Fibroblast of gingiva (primary cell): ENCODE measurements at places on chromosomes 11 and 22.

DNA sequence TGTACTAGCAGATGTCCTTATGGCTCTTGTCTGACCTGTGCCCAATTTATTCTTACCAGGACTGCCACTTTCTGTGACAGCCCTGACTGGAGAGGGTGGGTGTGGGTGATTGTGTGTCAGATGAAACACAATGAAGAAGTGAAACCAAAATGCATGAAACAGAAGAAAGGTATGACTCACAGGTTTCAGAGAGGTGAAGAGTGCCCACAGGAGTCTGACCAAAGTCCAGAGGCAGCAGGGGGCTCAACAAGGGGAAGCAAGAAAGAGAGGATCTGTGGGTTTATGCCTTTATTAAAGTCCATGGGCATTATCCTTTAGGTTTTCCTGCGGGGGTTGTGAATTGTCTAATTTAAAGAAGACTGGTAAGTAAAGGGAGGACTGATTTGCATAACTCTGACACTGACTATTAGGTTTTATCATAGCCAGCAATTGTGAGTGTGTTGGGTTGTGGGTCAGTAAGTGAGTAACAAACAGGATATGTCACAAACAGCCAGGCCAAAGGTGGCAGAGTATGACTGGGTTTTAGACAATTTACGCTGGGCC lies 3.9 kb upstream of the OR4C6 start:
- DNase-seq, result no peak

GRCh38 chr11:44754876-44755555 lies 28.3 kb downstream of the TSPAN18 start:
- no peak for DNase-seq

DNA sequence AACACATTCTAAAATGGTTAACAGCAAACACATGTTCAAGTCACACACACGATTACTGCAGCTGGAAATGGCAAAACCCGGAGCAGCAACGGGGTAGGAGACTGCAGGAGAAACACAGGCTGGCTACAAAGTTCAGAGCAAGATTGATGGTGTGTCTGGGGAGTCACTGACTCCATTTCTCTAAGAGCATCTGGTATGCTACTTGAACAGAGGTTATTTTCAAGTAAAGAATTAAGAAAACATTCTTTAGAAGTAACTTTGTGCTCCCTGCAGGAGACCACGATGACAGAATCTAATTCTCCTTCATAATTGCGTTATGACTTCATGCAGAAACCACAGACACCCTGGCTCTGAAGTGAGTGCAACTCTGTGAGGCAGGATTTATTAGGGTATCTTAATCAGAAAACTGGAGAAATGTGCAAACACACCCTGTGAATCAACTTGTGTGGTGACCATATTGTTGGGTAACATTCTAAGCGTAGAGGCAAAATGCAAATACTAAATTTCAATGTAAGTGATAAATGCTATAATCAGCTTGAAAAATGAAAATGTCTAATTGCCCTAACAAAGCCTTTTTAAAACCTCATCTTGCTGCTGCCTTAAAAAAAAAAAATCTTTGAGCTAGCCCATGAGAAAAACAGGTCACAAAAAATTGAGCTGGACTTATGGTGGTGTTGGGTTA lies 303.0 kb downstream of the CADM1 start:
- no peak for DNase-seq

DNA sequence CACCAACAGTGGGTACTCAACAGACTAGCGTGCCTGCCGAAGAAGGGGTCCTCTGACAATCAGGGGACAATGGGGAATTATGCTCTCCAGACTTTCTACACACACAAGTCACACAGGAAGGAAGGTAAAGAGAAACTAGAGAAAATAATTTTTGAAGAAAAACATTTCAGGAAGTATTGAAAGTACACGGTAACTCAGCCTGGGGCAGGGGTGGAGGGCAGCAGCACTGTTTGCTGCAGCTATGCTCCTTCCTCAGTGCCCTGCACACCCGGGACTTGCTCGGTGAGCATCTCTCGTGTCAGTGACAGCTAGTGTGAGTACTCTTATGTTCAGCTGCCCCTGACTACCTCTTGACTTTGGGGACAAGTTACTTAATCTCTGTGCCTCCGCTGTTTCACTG lies 18.0 kb upstream of the APOA1 start:
- DNase-seq, result no peak

GRCh38 chr11:20477418-20478090 lies 90.0 kb downstream of the PRMT3 start:
- no peak for DNase-seq

- DNase-seq, result no peak
These were observed 2.5 kb upstream of the TPST2 start for GRCh38 chr22:26592421-26592891.

GRCh38 chr22:45629469-45630089 lies 42.1 kb upstream of the ATXN10 start:
- DNase-seq, result no peak

DNA sequence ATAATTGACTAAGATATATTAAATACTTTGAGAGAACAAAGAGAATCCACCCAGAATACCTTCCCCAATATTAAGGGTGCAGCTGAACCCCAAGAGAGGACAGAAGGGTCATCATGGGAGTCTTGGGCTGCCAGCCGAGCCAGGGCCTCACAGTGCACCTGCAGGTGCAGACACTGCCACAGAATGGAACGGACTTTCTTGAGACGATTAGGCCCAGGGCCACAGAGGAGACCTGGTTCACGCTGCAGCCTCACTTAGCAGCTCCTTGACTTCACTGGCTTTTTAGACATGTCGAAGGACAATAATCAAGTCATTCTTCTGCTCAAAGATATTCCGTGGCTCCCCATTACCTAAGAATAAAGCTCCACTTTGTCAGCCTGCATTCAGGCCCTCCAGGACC lies 100.6 kb downstream of the PHF21B start:
- no peak for DNase-seq

GRCh38 chr11:92596596-92597317 lies 372.1 kb downstream of the FAT3 start:
- DNase-seq, result no peak

- DNase-seq, result no peak
These were observed 2.8 kb upstream of the LIF start for GRCh38 chr22:30249049-30250038.

- DNase-seq, result no peak
These were observed 411.4 kb upstream of the CCDC90B start for GRCh38 chr11:83697518-83697917.

DNA sequence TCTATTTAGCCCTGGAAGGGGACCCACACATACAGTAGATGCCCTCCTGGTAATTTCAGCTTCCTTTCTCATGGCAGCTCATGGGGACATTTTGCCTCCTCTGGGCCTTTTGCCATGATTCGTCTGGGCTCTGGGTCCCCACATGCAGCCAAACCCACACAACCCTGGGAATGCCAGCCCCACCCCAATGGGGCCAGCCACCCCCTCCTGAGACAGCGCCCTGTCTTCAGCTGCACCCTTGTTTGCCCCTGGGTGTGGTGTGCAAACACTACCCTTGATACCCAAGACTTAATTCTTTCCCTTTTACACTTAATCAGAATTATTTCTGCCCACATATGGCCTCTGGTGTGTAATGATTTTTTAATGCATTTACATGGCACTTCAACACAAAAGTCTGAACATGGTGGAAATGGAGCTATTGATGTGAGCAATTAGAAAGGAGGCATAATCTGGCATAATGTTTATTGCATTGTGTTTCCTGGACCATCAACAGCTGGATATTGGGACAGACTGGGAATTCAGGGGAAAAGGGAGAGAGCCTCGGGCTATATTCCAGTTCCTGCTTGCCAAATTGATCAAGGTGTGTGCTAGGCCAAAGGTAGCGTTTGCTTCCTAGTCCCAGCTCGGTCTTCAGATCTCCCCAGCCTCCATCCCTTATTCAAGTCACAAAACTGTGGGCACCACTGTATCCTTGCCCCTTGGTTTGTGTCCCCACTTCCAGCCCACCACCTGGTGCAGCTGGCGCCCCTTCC lies 85.0 kb upstream of the ANO1 start:
- DNase-seq, result no peak

GRCh38 chr11:72012091-72012630 lies 13.5 kb downstream of the IL18BP start:
- no peak for DNase-seq

GRCh38 chr11:97770570-97770969 lies 1250.2 kb upstream of the CNTN5 start:
- no peak for DNase-seq

GRCh38 chr11:61338783-61339489 lies 5.9 kb downstream of the TKFC start:
- DNase-seq, result no peak

DNA sequence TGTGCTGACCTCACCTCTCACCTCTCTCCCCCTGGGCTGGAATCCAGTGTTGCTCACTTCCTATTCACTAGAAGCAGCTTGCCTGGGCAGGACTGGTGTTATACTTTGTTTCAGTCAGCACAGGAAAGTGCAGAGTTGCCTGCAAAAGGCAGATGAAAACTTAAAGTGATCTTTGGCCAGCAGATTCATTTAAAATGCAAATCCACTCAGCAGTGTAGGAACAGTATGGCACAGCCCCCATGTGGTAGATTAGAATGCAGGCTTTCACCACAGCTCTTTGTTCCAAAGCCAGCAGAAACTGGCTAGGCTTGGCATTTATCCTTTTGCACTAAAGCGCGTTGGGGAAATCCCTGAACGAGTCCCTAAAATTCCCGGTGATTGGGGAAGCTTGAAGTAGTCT lies 301.2 kb downstream of the OR4C45 start:
- DNase-seq, result no peak

DNA sequence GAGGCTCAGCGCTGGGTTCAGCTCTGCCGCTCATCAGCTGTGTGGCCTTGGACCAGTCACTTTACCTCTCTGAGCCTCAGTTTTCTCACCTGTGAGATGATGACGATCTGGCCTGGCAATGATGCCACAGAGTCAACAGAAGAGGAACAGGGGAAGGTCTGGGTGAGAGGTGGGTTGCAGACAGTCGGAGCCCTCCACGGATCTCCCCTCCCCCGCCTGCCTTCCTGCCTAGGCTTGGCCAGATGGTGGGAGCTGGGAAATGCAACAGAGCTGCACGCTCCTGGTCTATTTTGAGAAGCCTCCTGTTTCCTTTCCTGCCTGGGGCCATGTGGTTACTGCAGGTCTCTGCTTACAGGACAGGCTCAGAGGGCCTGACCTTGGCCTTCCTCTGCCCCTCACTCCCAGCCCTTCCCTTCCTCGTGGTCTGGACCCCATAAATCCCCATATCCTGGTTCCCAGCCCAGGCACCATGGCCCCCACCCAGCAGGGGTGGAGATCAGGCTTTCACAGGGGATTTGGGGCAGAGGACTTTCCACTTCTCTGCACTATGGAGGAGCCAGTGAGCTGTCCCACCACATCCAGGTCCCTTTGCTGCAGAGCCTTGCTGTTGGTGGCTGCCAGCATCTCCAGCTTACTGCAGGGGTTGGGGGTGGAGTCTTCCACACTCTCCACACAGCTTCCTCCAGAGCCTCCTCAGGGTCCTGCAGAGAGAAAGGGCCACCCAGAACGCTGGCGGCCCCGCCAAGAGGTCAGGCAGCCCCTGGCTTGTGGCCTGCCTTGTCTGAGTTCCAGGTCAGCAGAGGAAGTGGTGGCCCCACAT lies 46.9 kb downstream of the C11orf96 start:
- DNase-seq, result no peak

DNA sequence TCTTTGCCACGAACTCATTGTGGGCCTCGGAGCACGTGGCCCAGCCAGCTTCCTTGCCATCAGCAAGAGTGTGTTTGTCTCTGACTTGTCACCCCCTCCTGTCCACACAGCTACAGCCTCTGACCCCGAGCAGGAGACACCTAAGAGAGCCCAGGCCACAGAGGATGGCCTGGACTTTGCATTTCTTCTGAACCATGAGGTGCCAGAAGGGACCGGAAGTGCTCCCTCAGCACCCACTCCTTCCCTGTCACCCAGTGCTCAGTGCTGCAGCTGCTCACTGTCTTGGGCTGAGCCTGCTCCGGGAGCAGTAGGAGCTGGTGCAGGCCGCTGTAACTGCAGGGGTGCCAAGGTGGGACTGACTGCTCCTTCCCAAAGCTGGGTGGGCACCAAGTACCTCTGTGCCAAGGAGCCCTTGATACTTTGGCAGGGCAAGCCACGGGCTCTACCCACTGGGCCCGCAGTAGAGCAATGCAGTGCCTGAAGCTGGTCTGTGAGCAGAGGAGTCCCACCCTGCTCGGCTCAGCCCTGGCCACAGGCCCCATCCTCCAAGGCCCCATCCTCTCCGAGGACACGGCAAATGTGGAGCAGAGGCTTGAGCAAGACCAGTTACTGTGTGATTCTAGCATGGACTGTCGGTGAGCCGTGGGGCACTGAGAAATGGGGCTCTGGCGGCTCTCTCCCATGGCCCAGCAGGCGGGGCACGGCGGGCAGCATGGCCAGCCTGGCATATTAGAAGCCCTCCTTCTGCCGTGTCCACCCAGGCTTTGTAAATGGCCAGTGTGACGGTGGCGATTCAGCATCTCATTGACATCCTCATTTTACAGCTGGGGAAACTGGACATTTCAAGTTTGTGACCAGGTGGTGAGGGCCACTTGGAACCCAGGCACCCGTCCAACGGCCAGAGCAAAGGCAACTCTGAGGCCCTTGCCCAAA lies 6.3 kb downstream of the GRK2 start:
- DNase-seq, result no peak

DNA sequence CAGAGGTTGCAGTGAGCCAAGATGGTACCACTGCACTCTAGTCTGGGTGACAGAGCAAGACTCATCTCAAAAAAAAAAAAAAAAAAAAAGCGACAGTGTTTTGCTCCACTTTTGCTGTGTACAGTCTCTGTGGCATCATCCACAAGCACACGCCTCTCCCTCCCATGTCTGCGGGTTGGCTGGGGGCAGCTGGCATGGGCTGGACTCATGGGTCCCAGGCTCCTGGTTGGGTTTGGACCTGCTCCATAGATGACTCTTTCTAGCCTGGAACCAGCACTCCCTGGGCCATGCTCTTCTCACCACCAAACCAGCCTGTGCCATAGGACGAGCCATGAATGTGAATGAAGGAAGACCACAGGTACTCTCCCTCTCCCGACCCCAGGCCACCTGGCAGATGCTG lies 7.9 kb upstream of the WNT11 start:
- DNase-seq, result no peak

DNA sequence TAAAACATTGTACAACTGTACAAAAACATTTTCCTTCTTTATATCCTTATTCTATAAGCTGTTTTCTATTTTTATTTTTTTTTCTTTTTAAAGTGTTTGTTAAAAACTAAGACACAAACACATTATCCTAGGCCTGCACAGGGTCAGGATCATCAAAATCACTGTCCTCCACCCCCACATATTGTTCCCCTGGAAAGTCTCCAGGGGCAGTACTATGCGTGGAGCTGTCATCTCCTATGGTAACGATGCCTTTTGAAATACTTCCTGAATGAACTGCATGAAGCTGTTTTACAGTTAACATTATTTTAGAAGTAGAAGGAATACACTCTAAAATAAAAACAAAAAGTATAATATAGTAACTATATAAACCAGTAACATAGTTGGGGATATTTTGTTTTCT lies 67.2 kb downstream of the ZC3H12C start:
- no peak for DNase-seq
